ENCODE measurements at places on chromosomes 5 and 9. TPM values are rescaled to one million over a fixed set of nuclear protein-coding genes. Genes with fewer than 3 reads are reported as not detected.
A peak's percentile ranks its signal among the peaks of the same experiment; 100 is the strongest.

DNA sequence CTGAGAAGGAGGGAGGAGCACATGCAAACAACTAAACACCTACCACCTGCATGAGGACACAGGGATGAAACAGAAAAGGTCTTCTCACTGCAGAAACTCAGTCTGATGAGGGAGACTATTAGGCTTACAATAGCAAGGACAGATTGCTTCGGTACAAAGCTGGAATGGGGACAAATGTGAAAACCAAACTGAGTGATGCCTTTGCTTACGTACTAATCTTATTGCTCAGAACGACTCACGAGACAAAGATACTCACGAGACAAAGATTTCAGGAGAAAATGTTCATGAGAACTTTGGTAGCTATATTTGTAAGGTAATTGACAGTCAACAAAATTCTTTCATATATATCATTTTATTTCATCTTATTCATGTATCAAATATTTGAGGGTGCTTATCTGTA is 71.9 kb upstream of the TAF1L start:
- no peak for DNase-seq

- no peak for DNase-seq
Observed at GRCh38 chr5:40616781-40617180, 62.9 kb upstream of the PTGER4 start.

- DNase-seq, result peak; percentile 50
Observed at GRCh38 chr5:163504079-163504931, 1.1 kb upstream of the MAT2B start.

- no peak for DNase-seq
Observed at GRCh38 chr5:82176115-82176814, 101.9 kb downstream of the RPS23 start.

The GFI1B gene
- total RNA-seq, result not detected

The CSNK1A1 gene
- total RNA-seq, result 191 TPM

- DNase-seq, result no peak
Observed at GRCh38 chr9:36082931-36083330, 46.2 kb downstream of the RECK start.

The TRIM7 gene
- total RNA-seq, result 10.8 TPM
